Stimulated activated CD4-positive, alpha-beta T cell treated with anti-CD3 and anti-CD28 coated beads, Interleukin-4, amount 100 ng/mL, for 4 hours (primary cell): ENCODE measurements at places on chromosomes 1 and 21.

DNA sequence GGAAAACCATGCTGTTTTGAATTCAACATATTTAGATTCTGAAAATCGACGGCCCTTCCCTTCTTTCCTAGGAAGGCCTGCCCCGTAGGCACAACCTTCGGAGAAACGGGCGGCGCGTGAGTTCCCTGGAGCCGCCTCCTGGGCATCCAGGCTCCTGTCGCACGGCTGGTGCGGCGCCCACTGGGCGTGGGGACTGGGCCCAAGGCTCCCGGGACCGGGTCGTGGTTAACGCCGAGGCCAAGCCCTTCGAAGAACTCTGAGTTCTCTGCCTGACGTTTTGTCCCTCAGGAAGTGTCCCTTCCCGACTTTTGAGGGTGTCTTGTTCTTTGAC is 19.2 kb upstream of the TBX15 start:
- no peak for DNase-seq

GRCh38 chr1:219909476-219909875 is 18.9 kb downstream of the SLC30A10 start:
- no peak for DNase-seq

- no peak for DNase-seq
Measured at GRCh38 chr1:61080413-61081143, 1.8 kb upstream of the NFIA start.

- DNase-seq: no peak
Measured at GRCh38 chr1:67759692-67760029, 73.6 kb downstream of the GNG12 start.

GRCh38 chr1:246416261-246416660 is 90.8 kb downstream of the SMYD3 start:
- DNase-seq: no peak

DNA sequence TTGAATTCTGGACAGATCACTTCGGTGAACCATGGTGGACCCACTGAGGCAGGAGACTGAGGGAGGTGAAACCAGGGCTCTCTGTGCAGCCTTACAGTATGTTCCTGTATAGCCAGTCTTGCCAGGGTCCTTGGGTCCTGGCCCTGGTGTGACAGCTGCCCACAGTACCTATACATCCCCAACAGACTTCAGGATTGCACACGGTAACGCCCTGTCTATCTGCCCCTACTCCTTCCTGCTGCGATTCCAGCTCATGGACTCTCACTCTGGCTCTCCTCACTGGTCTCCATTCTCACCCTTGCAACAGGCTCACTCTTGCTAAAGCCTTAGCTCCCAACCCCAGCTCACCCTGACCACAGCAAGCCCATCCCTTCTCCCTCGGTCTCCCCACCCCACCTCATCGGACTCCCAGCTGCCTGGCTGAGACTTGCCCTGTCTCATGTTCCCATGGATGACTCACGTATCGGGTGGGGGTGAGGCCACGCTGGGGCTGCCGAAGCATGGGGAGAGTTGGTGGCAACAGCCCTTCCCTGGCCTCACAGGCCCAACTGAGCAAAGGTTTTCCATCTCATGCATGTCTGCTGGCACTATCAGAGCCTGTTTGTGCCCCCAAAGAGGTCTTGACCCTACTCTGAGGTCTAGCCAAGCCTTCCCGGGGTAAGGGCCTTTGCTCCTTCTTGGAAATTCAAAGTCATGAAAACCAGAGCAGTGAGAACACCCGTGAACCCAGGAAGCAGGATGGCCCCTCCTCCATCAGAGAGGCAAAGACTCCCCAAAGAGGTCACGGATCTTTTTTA is 7.1 kb downstream of the PHLDA3 start:
- DNase-seq: no peak

DNA sequence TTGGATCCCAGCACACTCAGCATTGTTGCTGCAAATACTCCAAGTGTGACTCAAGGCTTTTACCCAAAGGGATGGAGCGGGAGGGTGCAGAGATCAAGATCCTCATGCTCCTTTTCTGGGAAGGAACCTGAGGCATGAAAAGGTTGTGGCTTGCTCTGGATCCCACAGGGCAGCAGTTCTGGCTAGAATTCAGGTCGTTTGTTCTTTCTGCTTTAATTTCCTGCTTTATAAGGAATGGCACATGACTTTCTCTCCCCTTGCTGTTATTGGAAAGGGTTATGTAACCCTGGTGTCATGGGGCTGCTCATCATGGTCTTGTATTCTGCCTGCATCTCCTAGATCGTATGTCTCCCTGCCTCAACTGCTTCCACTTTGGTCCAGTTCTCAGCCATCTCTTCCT is 101.6 kb downstream of the NOS1AP start:
- DNase-seq: no peak

- no peak for DNase-seq
Measured at GRCh38 chr1:19080721-19081120, 124.2 kb upstream of the IFFO2 start.

- DNase-seq: no peak
Measured at GRCh38 chr1:52574594-52574993, 21.7 kb upstream of the TUT4 start.

DNA sequence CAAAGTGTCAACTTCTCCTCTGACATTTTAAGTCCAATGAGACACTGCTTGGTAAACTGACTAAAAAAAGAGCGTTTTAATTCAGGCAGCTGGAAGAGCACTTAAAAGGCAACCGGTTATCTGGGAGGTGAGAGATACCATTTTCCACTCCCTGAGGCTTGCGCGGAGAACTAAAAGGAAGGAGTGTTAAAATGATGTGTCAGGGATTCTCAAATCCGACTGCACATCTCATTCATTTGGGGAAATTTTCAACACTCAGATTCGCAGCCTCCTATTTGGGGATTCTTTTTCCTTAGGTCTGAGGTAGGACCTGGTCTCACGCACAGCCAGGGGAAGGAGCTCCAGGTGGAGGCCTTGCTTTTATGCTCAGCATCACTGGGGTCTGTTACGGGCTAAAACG is 153.9 kb downstream of the GABPA start:
- no peak for DNase-seq

- DNase-seq: no peak
Measured at GRCh38 chr1:202058001-202058908, 47.9 kb downstream of the ELF3 start.

- no peak for DNase-seq
Measured at GRCh38 chr1:226332947-226333346, 24.0 kb upstream of the LIN9 start.

DNA sequence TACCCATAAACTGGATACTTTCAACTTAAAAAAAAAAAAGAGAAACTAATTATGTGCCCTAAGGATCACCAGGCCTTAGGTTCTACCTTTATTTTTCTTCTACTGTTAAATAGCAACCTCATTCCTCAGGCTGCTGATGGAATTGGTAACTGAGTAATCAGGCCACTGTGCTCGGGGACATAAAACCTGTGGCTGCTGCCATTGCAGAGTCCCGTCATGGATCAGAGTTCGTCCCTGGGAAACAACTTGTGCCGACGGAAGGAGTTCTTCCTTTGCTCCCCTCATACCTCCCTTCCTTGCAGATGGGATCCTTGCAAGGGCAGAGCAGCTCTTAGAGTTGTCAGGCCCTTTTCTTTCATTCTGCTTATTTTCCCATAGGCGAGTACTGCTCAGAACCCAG is 123.6 kb downstream of the PBX1 start:
- DNase-seq: no peak

- DNase-seq: no peak
Measured at GRCh38 chr1:220687809-220688208, 2.4 kb upstream of the C1orf115 start.

GRCh38 chr1:220076861-220077762 is 12.5 kb downstream of the BPNT1 start:
- no peak for DNase-seq

- no peak for DNase-seq
Measured at GRCh38 chr1:119987112-119987511, 82.3 kb downstream of the NOTCH2 start.

- DNase-seq: no peak
Measured at GRCh38 chr1:239301251-239301650, 85.1 kb upstream of the CHRM3 start.

- DNase-seq: no peak
Measured at GRCh38 chr1:206513312-206514111, 6.2 kb downstream of the RASSF5 start.

DNA sequence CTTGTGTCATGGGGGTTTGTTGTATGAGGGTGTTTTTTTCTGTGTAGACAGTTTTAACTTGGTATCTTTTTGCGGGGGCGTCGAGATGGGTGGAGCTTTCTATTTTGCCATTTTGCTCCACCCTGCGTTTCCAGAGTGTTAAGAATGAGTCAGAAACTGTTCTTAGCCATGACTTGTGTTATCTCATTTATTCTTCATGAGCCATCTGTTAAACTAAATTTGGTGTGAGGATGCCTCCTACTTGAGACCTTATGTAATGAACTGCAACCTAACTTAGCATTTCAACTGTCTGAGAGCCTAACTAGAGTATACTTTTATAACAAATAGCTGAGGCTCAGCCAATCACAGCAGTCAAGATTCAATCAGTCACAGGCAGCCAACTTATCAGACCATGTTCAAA is 1873.5 kb downstream of the NCAM2 start:
- DNase-seq: no peak

DNA sequence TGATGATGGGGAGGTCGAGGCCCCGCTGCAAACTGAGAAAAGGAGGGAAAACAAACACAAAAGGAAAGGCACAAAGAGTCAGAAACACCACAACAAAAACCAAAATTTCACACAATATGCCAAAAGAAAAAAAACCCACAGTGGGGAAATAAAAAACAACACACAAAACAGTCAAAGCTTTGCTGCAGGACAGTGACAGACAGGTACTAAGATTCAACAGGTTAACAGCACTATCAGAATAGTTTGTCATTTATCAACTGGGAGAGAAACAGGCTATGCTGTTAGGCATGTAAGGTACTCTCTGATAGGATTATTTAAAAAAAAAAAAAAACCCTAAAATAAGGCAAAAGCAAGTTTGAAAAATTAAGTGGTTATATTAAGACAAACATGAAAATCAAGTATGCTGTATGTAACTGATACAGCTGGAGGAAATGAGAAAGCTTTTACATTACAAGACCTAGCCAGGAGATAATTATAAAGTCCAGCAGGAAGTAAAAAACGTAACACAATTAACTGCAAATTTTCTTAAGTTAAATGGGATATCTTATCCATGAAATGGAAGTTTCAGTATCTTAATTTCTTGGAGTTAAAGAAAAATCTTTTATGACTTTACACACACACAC is 179.0 kb downstream of the EIF4G3 start:
- no peak for DNase-seq

DNA sequence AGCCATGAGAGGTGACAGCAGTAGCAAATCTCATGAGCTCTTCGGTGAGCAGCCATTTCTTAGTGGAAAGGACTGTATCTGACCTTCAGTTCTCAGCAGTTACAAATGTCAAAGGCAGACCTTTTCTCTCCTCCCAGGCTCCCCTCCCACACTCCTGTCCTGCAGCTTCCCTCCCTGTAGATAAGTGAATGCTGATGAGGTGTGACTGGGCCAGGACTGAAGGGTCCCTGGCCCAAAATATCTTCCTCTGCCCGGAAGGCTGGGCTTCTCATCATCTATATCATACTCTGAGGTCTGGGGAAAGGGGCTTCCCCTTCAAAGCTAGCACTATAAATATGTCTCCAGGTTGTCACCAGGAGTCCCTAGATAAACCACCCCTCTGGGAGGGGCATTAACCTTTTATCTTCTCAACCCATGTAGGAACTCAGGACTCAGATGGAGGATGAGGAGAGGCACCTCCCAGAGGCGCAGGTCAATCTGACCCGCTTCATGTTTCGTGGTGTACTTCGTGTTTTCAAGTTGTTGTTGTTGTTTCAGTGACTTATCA is 3.6 kb upstream of the ADAMTSL4 start:
- no peak for DNase-seq

- DNase-seq: no peak
Measured at GRCh38 chr21:18772404-18772803, 368.8 kb upstream of the TMPRSS15 start.

DNA sequence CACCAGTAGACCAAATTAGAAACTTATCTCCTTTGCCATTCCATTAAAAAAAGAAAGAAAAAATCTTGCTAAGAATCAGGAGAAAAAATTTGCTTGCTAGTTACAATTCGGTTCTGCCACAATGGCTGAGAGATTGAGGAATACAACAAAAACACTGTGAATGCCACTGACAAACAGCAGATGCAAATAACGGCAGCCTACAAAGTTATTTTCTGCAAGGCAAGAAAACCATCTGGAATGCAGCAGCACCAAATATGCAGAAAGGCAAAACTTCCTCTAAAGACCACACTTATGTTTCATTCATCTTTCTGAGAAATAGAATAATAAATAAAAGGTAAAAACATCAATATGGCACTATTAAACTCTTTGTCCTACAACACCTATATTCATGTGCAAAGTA is 75.7 kb downstream of the ENAH start:
- DNase-seq: no peak

- peak; percentile 24 for DNase-seq
Measured at GRCh38 chr21:34669149-34669879, 520 bp downstream of the CLIC6 start.

DNA sequence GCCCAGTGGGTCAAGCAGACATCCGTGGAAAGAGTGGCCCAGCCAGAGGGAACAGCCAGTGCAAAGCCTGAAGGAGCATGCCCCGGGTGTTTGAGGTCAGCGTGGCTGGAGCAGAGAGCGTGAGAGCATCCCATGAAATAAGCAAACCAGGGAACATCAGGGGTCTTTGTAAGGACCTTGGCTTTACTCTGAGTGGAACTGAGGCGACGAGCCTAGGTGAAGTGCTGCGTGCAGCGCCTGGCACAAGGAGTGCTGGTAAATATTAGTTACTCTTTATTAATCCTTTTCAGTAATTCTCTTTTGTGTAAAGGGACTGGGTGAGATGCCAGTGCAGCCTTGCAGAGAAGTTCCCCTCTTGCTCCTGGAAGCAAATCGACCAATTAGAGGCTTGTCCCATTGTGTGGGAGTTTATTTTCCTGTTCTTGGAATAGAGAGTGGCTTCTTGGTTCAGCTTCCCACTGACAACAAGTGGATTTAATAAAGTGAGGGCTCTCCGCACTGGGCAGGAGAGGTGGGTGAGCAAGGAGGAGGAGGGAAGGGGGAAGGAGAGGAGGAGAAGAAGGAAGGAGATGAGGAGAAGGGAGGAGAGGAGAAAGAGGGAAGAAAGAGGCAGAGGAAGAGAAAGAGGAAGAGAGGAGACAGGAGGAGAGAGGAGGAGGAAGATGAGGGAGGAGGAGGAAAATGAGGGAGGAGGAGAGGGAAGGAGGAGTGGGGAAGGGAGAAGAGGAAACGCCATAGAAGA is 37.6 kb upstream of the DISP3 start:
- no peak for DNase-seq

GRCh38 chr1:87348341-87349019 is 19.8 kb downstream of the LMO4 start:
- DNase-seq: no peak

DNA sequence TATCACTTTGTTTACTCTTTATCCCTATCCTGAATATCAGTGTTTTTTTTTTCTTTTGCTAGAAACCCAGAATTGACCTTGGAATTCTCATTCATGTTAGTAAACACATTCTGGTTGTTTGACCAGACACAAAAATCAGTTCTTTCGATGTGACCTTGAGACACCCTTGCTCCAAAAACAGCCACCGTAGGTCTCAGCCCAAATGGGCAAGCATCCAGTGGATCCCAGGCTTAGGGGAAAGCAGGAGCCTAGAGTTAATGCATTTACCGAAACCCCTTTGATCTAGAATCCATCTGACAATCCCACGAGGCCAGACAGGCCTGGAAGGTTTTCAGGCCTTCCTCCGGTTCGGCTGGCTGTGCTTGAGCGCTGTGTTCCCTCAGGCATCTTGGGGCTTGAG is 47.6 kb downstream of the IRF2BP2 start:
- DNase-seq: no peak

- DNase-seq: no peak
Measured at GRCh38 chr1:39808784-39809517, 20.3 kb upstream of the BMP8B start.

GRCh38 chr1:206717674-206717989 is 32.9 kb downstream of the MAPKAPK2 start:
- DNase-seq: no peak
